DMS79 (cell line): ENCODE measurements at places on chromosomes 13 and 19.

DNA sequence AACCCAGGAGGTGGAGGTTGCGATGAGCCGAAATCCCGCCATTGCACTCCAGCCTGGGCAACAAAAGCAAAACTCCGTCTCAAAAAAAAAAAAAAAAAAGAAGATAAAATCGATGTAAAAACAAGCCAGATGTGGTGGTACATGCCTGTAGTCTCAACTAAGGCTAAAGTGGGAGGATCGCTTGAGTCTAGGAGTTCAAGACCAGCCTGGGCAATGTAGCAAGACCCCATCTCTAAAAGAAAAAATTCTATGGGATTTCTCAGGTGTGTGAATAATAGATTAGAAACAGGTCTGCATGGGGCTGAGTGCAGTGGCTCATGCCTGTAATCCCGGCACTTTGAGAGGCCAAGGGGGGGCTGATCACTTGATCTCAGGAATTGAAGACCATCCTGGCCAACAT is 11.1 kb downstream of the PGPEP1 start:
- DNase-seq, result no peak

DNA sequence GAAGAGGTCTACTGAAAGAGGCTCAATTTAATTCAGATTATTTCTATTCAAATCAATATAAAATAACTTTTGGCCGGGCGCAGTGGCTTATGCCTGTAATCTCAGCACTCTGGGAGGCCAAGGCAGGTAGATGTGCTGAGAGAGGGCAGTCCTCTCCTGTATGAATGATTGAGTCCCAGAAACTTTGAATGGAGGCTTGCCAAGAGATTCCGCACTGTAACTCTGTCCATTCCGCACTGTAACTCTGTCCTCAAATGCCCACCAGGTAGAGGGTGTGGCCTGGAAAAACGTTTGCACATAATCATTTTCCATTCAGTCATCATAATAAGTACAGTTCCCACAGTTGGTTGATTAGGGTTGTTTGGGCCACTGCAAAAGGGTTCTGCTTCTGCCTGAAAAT is 274.7 kb upstream of the SOX21 start:
- DNase-seq, result no peak

DNA sequence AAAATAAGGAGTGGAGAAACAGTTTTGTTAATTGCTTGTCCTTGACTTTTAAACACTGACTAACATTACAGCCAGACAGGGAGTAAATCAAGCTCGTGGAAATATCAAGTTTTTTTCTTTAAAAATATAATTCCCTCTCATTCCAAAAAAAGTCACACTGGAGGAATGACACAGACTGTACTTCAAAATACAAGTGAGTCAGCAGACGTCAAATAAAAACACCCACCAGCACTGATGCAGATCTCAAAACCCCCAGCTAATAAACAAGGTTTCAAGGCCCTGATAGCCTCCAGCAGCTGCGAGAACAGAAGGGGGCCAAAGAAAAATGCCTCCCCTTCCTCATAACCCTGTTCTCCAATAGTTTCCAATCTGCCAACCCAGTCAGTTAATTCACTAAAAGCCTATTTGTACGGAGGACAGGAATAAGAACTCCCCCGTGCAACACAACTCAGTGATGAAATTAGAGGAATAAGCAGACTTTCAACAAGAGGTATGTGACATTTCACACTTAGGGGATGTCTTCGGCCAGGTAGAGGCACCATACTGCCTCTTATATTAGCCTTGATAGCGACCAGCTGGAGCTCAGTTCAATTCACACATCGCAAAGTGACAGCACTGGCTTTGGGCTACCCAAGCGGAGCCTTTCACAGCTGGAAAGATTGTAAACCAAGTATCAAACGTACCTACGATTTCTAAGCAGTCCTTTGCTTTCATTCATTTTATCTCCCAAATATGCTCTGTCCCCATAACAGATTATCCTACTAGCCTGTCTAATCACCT is 561.0 kb upstream of the KLF12 start:
- DNase-seq, result no peak

GRCh38 chr13:45092663-45093062 is 27.6 kb upstream of the GTF2F2 start:
- peak; percentile 5 for DNase-seq

- no peak for DNase-seq
These were observed 1315.4 kb downstream of the PCDH9 start for GRCh38 chr13:65914716-65915115.
